ENCODE measurements at places on chromosomes 2 and 18.

DNA sequence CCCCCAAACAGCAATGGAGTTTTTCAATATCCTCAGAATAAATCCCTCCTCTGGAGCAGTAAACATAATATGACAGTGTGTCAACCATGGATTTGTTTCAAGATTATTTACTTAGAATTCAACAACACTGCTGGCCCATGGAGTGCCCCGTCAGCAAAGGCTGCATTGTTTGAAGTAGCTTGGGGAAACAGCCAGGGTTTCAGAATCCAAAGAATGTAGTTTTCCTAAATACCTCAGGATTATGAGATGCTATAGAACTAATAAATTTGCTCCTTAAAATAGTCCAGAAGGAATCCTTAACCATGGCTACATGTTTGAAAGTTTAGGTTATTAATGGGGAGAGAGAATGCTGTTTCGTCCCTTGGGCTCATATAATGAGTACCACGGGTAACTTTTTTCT lies 13.1 kb upstream of the CETN1 start:
- no peak overlapping the region for H3K27ac ChIP-seq
- H3K36me3 ChIP-seq, result no peaks in the 10 kb centered on the region
- H3K27me3 ChIP-seq, result peaks cover 11% of the 10 kb centered on the region
- H3K4me3 ChIP-seq, result no peak overlapping the region

- no peak overlapping the region for H3K27ac ChIP-seq
- H3K36me3 ChIP-seq, result no peaks in the 10 kb centered on the region
Observed at GRCh38 chr2:240216167-240216566, 75.7 kb upstream of the OTOS start.

DNA sequence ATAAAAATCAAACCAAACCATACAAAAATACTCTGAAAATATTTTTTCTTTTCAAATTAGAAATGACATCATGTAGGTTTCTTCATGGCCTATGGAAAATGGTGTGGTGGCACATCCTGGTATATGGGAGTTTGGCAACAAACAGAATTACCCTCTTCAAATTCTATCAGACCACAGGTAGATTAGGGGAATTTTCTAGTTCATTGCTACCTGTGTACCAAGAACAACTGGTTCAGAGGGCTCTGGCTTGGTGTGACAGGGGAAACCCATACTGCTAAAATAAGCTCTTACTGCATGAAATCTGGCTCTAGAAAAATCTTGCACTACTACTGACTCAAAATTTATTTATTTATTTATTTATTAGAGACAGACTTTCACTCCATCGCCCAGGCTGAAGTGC lies 63.4 kb upstream of the PELI1 start:
- no peaks in the 10 kb centered on the region for H3K27me3 ChIP-seq
- no peak for DNase-seq
- no peaks in the 10 kb centered on the region for H3K36me3 ChIP-seq
- no peak overlapping the region for H3K4me3 ChIP-seq
- no peak overlapping the region for H3K27ac ChIP-seq

DNA sequence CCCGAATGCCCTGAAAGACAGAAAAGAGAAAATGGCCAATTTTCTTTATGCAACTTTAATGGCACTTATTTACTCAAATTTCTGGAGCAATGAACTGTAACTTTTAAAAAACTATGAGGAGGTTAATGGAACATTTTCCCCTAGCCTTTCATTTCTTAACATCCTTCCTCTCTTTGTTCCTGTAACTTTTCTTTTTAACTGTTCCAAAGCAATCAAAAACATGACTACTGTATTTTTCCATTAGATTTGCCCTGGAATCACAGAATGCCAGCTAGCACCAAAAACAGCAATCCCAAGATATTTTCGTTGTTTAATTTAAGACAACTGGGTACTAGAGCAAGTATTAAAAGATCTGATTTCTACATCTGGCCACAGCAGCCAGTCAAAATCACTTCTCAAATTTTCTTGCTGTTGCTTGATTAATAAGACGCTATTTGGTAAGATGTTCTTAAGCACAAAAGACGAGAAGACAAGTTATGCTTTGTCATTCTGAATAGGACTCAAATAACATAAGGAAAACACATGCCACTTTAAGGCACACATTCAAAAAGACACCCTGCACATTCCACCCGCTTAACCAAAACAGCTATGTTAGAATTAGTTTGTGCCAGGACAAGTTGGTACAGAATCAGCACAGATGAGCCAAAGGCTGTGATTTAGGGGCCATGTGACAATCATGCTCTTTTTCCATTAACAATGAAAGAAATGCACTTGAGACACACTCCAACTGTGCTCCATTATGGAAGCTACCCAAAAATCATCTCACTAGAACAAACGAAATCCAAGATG lies 3.6 kb downstream of the STARD7 start:
- H3K27ac ChIP-seq, result peak overlapping the region; percentile 71
- H3K4me1 ChIP-seq, result peaks cover 76% of the 10 kb centered on the region
- no peaks in the 10 kb centered on the region for H3K27me3 ChIP-seq
- no peak for DNase-seq
- peaks cover 45% of the 10 kb centered on the region for H3K36me3 ChIP-seq

GRCh38 chr2:177603181-177603580 lies 210.6 kb downstream of the AGPS start:
- H3K4me3 ChIP-seq, result no peak overlapping the region
- H3K27me3 ChIP-seq, result peaks cover 3% of the 10 kb centered on the region
- DNase-seq, result no peak
- no peaks in the 10 kb centered on the region for H3K36me3 ChIP-seq
- no peaks in the 10 kb centered on the region for H3K4me1 ChIP-seq

GRCh38 chr2:114631146-114631545 lies 188.7 kb downstream of the DPP10 start:
- DNase-seq, result no peak
- H3K4me1 ChIP-seq, result no peaks in the 10 kb centered on the region
- H3K36me3 ChIP-seq, result no peaks in the 10 kb centered on the region
- H3K27ac ChIP-seq, result no peak overlapping the region
- no peak overlapping the region for H3K4me3 ChIP-seq

DNA sequence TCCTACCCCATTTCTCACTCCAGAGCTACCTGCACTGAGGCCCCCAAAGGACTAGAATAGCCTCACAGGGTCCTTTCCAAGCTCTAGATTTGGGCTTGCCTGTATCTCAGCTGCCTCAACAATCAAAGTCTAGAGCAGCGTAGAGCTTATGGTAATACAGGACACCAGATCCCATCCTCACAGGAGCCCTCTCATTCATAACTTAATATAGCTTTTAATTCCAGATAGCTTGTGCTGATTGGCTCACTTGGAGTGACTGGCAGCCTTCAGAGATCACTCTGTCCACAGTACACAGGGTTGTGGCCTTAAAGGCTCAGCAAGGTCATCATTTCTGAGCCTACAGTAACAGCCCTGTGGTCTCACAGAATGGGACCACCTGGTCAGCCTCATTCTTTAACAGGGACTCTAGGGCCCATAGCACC lies 51.4 kb downstream of the ZFP36L2 start:
- no peaks in the 10 kb centered on the region for H3K36me3 ChIP-seq
- H3K27ac ChIP-seq, result peak overlapping the region; percentile 92
- DNase-seq, result no peak
- peaks cover 90% of the 10 kb centered on the region for H3K4me1 ChIP-seq
- no peaks in the 10 kb centered on the region for H3K27me3 ChIP-seq

GRCh38 chr2:151946899-151947812 lies 118.9 kb upstream of the ARL5A start:
- DNase-seq, result peak; percentile 31
- H3K36me3 ChIP-seq, result peaks cover 3% of the 10 kb centered on the region
- H3K27me3 ChIP-seq, result peaks cover 14% of the 10 kb centered on the region
- no peak overlapping the region for H3K27ac ChIP-seq
- H3K4me1 ChIP-seq, result no peaks in the 10 kb centered on the region

DNA sequence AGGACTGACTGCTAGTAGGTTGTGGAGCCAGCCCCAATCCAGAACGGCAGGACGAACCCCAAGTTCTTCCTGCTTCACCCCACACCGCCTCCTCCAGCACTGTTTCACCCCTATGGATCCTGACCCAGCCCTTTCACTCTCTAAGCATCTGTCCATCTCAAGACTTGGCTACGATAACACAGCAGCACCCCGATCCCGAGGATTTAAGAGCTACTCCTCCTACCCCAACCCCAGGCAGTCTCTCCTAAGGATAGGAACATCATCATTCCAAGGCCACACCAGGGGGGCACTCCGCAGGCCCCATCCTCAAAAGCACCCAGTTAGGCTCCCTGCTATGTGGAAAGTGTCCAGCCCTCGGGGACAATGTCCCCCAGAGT lies 645 bp downstream of the KCTD18 start:
- peak; percentile 17 for DNase-seq
- peak overlapping the region; percentile 91 for H3K27ac ChIP-seq
- no peaks in the 10 kb centered on the region for H3K27me3 ChIP-seq

GRCh38 chr18:13617826-13618515 lies 108.4 kb downstream of the FAM210A start:
- no peaks in the 10 kb centered on the region for H3K36me3 ChIP-seq
- H3K4me3 ChIP-seq, result no peak overlapping the region
- H3K4me1 ChIP-seq, result peaks cover 53% of the 10 kb centered on the region
- no peaks in the 10 kb centered on the region for H3K27me3 ChIP-seq

GRCh38 chr2:144484201-144484948 lies 35.5 kb downstream of the ZEB2 start:
- DNase-seq, result no peak
- H3K36me3 ChIP-seq, result no peaks in the 10 kb centered on the region
- no peak overlapping the region for H3K27ac ChIP-seq
- no peak overlapping the region for H3K4me3 ChIP-seq

GRCh38 chr18:7603259-7604000 lies 36.3 kb downstream of the PTPRM start:
- H3K36me3 ChIP-seq, result no peaks in the 10 kb centered on the region
- no peaks in the 10 kb centered on the region for H3K4me1 ChIP-seq
- no peak overlapping the region for H3K27ac ChIP-seq
- H3K27me3 ChIP-seq, result no peaks in the 10 kb centered on the region
- DNase-seq, result no peak
- no peak overlapping the region for H3K4me3 ChIP-seq

- peaks cover 37% of the 10 kb centered on the region for H3K27me3 ChIP-seq
- H3K4me3 ChIP-seq, result no peak within 1 kb of the TSS
- no peak within 1 kb of the TSS for H3K27ac ChIP-seq
- no peaks in the 10 kb centered on the region for H3K36me3 ChIP-seq
Observed at GRCh38 chr2:55923091-55923981, at the start of gene EFEMP1. Gene EFEMP1, minus strand, starts transcription at chr2:55923782. Its CDS starts 1,342 bp downstream, at chr2:55922440.

DNA sequence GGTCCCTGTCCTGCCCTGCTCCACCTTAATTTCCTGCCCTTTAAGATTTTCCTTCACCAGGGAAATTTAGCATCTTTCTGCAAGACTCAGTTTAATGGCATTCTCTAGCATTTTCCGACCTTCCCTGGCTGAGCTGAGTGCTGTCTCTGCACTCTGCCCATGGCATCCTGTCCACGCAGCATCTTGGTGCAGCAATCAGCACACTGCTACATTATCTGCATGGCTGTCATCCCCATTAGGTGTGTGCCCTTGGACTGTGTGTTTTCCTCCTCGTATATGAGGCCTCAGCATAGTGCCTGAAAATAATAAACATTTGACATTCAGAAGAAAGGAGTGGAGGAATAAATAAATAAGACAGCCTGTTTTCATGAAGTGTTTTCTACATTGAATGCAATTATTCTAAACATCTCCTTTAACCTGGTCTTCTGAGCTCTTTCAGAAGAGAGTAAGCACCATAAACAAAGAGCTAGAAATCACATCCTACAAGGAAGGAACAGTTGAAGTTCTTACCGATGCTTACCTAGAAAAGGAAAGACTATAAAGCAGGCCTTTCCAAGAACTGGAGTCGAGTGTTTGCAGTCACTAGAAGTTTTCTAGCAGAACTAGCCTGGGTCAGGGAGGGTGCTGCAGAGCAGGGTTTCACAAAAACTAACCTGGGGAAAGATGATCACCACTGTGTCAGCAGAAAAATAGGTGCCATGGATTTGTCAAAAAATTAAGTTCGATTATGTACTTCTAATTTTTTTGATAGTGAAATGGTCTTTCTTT lies 131.4 kb upstream of the ITGB6 start:
- no peaks in the 10 kb centered on the region for H3K27me3 ChIP-seq
- DNase-seq, result no peak
- peaks cover 92% of the 10 kb centered on the region for H3K4me1 ChIP-seq
- no peak overlapping the region for H3K4me3 ChIP-seq
- peaks cover 2% of the 10 kb centered on the region for H3K36me3 ChIP-seq
- no peak overlapping the region for H3K27ac ChIP-seq

- H3K4me1 ChIP-seq, result peaks cover 3% of the 10 kb centered on the region
- no peaks in the 10 kb centered on the region for H3K36me3 ChIP-seq
- peaks cover 6% of the 10 kb centered on the region for H3K27me3 ChIP-seq
- H3K4me3 ChIP-seq, result no peak overlapping the region
- no peak for DNase-seq
Observed at GRCh38 chr18:10381516-10381915, 72.9 kb upstream of the APCDD1 start.

- H3K27ac ChIP-seq, result no peak overlapping the region
- H3K27me3 ChIP-seq, result peaks cover 16% of the 10 kb centered on the region
- no peaks in the 10 kb centered on the region for H3K36me3 ChIP-seq
- H3K4me3 ChIP-seq, result no peak overlapping the region
Observed at GRCh38 chr2:32940316-32940997, 6.3 kb upstream of the LTBP1 start.

DNA sequence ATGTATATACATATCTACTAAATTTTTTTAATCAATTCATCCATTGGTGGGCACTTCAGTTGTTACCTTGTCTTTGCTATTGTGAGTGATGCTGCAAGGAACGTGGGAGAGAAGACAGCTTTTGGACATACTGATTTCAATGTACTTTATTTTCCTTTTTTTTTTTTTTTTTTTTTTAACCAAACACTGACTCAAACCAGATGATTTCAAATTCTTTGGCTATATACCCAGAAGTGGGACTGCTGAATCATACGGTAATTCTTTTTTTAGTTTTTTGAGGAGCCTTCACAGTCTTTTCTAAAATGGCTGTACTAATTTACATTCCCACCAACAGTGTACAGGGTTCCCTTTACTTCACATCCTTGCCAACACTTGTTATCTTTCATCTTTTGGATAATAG lies 204.7 kb downstream of the INSIG2 start:
- no peak for DNase-seq
- H3K4me1 ChIP-seq, result no peaks in the 10 kb centered on the region
- H3K27ac ChIP-seq, result no peak overlapping the region
- no peak overlapping the region for H3K4me3 ChIP-seq
- H3K36me3 ChIP-seq, result no peaks in the 10 kb centered on the region

DNA sequence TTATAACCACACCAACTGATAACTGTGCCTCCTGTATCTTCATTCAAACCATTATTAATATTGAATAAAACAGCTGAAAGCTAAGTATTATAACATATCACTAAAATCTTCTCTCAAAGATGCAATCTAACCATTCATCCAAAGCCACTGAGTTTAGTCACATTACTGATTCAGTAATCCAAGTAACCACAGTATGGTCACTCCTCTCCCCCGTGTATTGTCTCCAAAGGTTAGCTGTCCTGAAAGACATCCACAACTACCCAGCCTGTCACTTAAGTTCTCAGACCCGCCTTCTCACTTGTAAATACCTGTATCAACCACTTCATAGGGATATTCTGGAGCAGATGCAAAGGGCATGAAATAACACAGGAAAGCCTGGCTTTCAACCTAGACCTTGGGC lies 213.4 kb upstream of the BOD1L2 start:
- DNase-seq, result no peak
- H3K4me1 ChIP-seq, result no peaks in the 10 kb centered on the region
- no peak overlapping the region for H3K4me3 ChIP-seq
